ENCODE measurements at places on chromosomes 4 and X. TPM values are rescaled to one million over a fixed set of nuclear protein-coding genes. Genes with fewer than 3 reads are reported as not detected.

Gene BBS12
- polyA plus RNA-seq, result 2.8 TPM

Gene DCAF8L1
- not detected for polyA plus RNA-seq

Gene NUP62CL
- polyA plus RNA-seq, result not detected

Gene USP17L19
- not detected for polyA plus RNA-seq

Gene CRMP1
- polyA plus RNA-seq, result not detected

Gene XK
- 1.0 TPM for polyA plus RNA-seq
